T-helper 22 cell (primary cell): ENCODE measurements at places on chromosomes 4 and X.

GRCh38 chr4:182289809-182290208 is 46.6 kb downstream of the TENM3 start:
- DNase-seq: no peak

- no peak for DNase-seq
These were observed 179.8 kb downstream of the SPCS3 start for GRCh38 chr4:176499518-176499917.

GRCh38 chr4:53012738-53013137 is 150.6 kb downstream of the RASL11B start:
- DNase-seq: no peak

GRCh38 chrX:13803116-13803515 is 13.8 kb downstream of the GPM6B start:
- no peak for DNase-seq

DNA sequence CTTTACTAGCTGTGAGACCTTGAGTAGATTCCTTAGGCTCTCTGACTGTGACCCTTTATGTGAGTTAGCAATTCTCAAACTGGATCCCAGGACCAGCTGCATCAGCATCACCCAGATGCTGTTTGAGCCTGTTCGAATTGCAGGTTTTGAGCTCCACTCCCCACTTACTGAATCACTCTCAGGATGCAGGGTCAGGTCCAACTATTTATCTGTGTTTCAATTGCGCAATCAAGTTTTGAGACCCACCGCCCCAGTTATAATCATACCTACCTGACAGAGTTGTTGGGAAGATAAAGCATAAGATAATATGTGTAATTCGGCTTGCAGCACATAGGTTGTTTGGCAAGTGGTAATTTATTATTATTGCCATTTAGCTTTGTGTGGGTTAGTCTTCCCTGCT is 155.8 kb upstream of the DGKK start:
- no peak for DNase-seq

DNA sequence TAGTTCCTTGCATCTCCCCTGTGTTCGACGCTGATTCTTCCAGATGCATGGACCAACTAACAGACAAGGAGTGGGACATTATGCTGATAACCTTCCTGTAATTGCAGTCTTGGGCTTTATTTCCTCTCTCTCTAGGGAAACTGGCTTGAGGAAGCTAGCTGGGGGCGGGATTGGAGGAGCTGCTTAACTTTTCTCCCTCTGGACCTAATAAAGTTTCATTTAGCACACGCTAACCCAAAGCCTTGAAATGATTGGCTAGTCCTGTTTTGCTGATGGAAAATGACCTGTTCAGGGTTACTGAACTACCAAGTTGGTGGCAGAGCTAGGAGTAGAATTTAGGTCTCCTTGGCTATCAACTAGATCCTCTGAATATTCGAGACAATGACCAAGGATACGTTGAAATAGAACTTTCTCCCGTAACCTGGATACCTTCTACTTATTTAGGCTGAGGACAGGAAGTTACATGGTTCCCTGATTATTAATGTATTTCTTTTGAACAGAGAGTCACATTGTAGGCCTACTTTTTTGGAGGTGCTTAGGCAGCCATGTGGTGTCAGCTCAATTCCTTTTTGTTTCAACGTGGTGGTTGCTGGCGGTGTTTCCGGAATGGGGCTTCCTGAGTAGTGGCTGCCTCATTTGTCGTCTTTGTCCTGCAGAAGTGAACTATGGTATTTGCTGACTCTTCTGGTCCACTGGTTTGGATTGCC is 2.0 kb downstream of the PGK1 start:
- peak; percentile 30 for DNase-seq

DNA sequence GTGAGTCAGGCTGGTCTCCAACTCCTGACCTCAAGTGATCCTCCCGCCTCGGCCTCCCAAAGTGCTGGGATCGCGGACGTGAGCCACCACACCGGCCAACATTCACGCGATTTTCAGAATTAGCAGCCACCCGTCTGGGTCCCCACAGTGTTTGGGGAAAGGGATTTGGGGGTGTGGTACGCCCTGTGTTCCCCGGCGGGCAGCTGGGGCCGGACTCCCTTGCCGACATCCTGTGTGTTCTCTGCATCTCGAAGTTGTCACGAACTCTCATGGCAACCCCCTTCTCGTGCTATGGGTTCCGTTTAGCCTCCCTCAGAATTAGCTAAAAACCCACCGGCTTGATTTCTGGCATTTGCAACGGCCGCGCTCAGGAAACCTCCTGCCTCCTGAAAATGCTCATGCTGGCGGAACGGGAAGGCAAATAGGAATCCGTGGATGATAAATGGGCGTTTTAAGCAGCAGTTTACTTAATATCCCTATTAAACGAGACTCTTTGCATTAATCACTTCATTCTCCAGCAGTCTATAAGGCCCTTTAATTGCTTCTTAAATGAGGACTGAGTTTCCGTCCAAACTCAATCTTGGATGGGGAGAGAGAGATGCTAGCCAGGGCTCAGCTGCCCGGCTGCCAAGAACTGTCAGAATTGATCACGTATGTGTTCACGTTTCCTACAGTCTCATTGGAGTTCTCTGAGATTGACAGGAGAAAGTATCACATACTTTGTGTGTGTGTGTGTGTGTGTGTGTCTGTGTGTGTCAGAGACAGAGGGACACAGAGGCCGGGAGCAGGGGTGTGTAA is 78.9 kb upstream of the PPP2R3B start:
- no peak for DNase-seq

GRCh38 chr4:66927937-66928336 is 617.4 kb downstream of the CENPC start:
- DNase-seq: no peak

- no peak for DNase-seq
These were observed 1414.7 kb upstream of the TENM3 start for GRCh38 chr4:180828455-180829018.

- DNase-seq: no peak
These were observed 49.2 kb upstream of the HDAC8 start for GRCh38 chrX:72621625-72622485.

GRCh38 chr4:88674979-88675378 is 22.6 kb downstream of the NAP1L5 start:
- DNase-seq: no peak

DNA sequence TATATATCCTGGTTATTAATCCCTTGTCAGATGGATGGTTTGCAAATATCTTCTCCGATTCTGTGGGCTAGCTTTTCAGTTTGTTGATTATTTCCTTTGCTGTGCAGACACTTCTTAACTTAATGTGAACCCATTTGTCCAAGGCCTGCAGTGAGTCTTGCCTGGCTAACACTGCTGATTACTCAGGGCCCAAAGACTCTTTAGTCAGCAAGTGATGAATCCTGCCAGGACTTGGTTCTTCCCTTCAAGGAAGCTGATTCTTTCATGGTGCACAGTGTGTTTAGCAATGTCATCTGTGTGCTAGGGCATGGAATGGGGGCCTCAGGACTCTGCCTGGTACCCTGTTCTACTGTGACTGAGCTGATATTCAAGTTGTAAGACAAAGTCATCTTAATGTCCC is 81.8 kb upstream of the TEX13A start:
- DNase-seq: no peak

GRCh38 chr4:150217192-150217591 is 138.9 kb downstream of the DCLK2 start:
- DNase-seq: no peak

- no peak for DNase-seq
These were observed 52.8 kb downstream of the GPRIN3 start for GRCh38 chr4:89254847-89255246.

DNA sequence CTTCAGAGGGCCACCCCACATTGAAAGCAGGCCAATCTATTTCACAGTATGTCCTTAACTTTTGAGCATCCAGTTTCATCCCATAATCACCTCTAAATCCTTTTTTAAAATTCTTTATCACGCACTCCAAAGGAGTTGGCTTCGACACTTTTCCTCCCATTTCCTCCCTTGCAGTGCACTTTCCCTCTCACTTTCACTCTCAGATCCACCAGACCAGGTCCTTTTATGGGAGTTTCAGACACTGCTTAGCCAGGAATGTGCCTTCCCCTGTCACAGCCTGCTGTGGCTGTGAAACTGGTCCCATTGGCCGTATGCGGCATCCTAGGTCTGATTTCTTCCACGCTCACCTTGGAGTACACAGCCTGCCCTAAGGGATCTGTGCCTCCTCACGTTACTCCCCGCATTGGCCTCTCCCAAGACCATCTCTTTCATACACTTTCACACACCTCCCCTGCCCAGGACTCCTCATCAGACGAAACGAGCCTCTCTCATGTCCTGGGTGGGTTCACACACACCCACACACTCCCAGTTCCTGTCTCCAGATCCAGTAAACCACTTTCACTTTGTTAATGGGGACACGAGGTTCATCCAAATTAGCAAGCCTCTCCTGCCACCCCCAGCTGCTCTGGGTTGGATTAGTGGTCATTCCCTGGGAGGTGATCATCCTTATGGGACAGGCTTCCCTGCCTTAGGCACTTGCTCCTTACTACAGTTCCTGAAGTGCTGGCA is 10.0 kb upstream of the RHOXF2B start:
- DNase-seq: no peak

DNA sequence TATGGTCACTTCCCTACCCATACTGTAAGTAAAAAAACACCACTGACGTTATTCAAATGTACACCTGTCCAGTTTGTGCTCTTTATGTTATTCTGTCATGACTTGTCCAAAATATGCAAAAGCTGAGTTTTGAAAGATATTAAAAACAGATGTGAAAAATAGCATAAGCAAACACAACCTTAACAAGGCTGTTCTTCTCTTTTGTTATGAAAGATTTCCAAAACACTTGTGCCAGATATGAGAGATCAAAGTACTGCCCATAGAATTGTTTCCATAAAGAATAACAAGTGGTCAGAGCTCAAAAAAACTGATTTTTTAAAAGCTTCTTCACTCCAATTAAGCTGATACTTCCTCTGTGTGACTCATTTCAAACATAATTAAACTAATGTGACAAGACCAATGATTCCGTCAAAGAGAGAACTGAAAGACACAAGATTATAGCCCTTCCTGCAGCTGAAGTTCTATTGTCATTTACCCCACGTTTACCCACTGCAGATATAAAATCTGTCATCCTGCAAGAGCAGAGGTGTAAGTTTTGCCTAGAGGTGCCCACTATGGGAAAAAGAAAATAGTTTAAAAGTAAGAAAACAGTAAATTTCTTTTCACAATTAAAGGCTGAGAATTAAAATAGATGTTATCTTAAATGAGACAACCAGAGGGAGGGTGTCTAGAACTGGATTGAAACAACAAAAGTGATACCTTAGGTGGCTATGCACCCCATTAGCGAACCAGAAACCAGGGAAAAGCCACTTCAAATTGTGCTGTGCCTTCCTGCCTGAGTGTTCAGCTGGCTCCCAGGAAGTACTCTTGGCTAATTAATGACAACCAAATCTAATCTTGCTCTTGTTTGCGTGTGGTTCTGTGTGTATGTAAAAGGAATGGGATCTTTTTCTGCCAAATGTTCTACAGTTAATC is 30.1 kb downstream of the RASSF6 start:
- no peak for DNase-seq

- DNase-seq: no peak
These were observed 103.1 kb upstream of the UNC5C start for GRCh38 chr4:95651891-95652290.

GRCh38 chr4:10140866-10141759 is 24.5 kb upstream of the WDR1 start:
- DNase-seq: no peak

DNA sequence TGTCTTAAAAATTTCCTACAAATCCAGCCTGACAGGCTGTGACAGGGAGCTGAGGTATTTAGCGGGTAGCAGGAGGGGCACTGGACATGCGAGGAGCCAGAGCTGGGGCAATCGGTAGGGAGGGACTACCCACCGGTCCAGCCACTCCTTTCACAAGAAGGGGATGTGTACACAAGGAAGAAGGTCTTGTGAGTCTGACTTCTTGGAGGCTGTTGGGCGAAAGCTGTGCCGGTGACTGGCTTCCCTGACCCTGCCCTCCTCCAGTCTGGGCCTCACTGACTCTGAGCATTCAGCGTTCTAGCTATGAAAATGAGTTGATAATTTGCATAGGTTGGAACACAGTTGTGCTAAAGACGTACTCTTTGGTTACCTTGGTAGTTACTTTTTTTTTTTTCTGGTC is 12.7 kb upstream of the CXCL8 start:
- DNase-seq: no peak

- no peak for DNase-seq
These were observed 1422.0 kb downstream of the ADGRL3 start for GRCh38 chr4:62622089-62622488.

DNA sequence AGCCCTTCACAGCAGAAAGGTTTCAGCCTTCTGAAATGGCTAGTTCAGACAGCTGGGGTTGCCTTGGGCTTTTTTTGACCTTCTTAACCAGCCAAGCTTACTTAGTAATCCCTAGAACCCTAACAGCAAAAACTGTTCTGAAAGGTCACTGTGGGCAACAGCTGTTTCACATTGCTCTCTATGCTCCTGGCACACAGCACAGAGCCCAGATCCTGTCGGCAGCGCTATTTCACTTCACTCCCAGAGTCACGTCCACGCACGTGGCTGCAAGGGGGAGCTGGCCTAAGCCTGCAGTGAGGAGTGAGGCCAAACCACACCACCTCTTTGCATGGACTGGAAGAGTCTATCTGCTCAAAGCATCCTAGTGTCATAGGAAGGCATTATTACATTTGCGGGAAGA is 32.0 kb upstream of the STS start:
- DNase-seq: no peak

DNA sequence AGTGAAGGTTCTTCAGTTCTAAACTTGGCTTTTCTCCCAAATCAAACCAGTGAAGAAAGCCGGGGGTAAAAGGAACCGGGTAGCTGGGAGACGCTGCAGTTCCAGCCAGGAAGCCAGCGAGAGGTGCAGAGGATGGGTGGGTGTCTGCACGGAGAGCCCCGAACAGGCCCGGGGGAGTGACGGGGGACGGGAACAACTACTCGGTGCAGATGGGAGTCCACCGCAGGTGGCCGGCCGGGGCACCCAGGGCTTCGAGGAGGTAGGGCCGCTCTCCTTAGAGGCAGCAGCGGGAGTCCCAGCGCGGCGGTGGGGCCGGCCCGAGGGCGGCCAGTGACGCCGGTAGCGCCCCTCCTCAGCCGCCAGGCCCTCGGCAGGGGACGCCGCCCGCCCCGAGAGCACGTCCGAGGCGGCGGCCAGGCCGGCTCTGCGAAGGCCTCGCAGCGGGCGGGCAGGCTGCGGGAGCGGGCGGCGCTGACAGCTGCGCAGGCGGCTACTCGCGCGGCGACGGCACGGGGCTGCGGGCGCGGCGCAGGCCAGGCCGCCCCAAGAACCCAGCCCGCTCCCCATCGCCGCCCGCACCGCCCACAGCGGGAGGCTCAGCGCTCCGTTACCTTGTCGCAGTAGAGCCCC is 449 bp downstream of the FBXL5 start:
- no peak for DNase-seq

DNA sequence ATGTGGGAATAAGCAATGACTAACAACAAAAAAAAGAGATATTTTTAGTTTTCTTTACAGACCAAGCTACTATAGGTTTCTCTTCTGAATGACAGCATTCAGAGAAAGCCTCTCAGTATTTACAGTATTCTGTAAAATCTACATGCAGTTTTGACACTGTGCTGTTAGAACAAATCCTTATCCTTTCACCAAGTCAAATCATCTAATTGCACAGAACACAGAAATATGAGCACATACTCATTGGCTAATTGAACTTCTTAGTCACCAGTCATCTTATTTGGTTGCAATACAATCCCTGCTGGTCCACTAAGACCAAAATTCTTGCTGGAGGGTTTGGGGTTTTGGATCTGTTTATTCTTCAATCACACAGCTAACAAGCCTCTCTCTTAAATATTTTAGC is 5.7 kb downstream of the ACOT9 start:
- DNase-seq: no peak

- no peak for DNase-seq
These were observed 35.1 kb downstream of the PRIMPOL start for GRCh38 chr4:184684491-184685189.
